Endodermal cell (in vitro differentiated cells): ENCODE measurements at places on chromosomes 3 and 15. TPM values are rescaled to one million over a fixed set of nuclear protein-coding genes. Genes with fewer than 3 reads are reported as not detected.

DNA sequence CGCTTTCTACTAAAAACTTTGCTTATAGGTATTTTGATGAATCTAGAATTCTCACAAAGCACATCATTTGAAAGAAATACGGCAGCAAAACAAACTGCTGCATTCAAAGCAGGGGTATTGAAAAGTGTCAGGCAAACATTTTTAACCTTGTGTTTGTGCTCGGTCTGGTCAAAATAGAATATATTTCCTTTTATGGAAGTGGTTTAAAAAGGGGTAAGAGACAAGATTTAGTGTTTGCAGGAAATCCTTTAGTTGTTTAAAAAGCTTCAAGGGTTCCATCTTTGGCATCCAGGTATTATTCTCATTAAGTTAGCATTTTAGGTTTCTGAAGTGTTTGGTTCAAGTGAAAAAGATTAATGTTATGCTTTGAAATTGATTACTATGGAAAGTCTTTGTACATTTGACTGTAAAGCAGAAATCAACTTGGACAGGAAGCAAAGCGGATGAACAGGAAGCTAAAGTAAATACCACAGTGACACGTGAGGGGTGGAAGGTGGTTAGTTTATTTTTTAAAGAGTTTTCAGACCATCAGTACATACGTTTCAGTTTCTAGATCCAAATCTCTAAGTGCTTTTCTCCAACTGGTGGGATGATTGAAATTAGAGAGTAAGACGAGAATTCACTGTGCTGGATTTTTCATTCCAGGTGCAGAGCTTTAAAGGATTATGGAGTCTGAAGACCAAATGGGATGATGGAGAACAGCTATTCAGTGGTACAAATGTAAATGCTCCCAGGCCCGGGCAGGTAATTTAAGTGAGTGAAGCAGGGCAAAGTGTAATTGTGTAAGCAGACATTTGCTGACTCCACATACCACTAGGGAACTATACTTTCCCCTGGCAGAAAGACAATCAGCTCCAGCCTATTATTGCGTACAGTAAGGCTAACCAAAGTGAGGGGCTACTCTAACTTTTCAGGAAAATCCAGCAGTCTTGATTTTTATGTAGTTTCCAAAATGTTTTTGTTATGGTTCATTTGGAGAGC lies 341.8 kb upstream of the TBL1XR1 start:
- no peak overlapping the region for H3K27ac ChIP-seq
- H3K4me3 ChIP-seq, result no peak overlapping the region
- H3K27me3 ChIP-seq, result no peaks in the 10 kb centered on the region
- no peaks in the 10 kb centered on the region for H3K4me1 ChIP-seq
- no peaks in the 10 kb centered on the region for H3K36me3 ChIP-seq

DNA sequence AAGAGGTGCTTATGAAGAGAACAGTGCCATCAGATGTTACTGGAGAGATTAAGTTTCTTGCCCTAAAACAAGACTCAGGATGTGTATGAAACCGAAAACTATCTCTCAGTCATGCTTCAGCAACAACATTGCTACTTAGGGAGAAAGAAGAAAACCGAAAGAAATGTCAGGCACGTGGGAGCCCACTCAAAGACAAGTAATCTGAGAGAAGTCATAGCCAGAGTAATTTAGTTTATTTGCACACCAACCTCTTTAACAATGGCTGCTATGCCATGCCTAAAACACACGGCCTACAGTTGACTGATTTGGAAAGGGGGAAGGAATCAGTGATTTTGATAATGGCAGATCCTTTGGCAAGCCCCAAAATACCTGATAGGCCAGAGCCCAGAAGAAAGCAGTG lies 162.9 kb downstream of the TIGIT start:
- H3K4me3 ChIP-seq, result no peak overlapping the region
- no peak overlapping the region for H3K27ac ChIP-seq
- H3K4me1 ChIP-seq, result no peaks in the 10 kb centered on the region
- no peaks in the 10 kb centered on the region for H3K27me3 ChIP-seq
- no peaks in the 10 kb centered on the region for H3K36me3 ChIP-seq
- no peak for DNase-seq

Gene ZFAND6
- 81.4 to 95.7 TPM (median 86.2 TPM) in 3 replicates for total RNA-seq

Gene P2RY12
- total RNA-seq, result not detected in 2 replicates

Gene CCRL2
- total RNA-seq, result not detected in 3 replicates

- H3K4me3 ChIP-seq, result no peak overlapping the region
- H3K27ac ChIP-seq, result no peak overlapping the region
- peak; percentile 83 for DNase-seq
- H3K27me3 ChIP-seq, result no peaks in the 10 kb centered on the region
Measured at GRCh38 chr3:33131331-33132018, 17.7 kb downstream of the CRTAP start.

- H3K27me3 ChIP-seq, result no peaks in the 10 kb centered on the region
- no peak overlapping the region for H3K4me3 ChIP-seq
- no peaks in the 10 kb centered on the region for H3K36me3 ChIP-seq
- DNase-seq, result no peak
- no peaks in the 10 kb centered on the region for H3K4me1 ChIP-seq
Measured at GRCh38 chr15:38374556-38374955, 79.4 kb upstream of the FAM98B start.

- H3K36me3 ChIP-seq, result no peaks in the 10 kb centered on the region
- H3K4me1 ChIP-seq, result no peaks in the 10 kb centered on the region
- no peak overlapping the region for H3K4me3 ChIP-seq
- no peak for DNase-seq
- H3K27me3 ChIP-seq, result peaks cover 50% of the 10 kb centered on the region
- H3K27ac ChIP-seq, result no peak overlapping the region
Measured at GRCh38 chr3:49805367-49805782, 2.3 kb downstream of the INKA1 start.

DNA sequence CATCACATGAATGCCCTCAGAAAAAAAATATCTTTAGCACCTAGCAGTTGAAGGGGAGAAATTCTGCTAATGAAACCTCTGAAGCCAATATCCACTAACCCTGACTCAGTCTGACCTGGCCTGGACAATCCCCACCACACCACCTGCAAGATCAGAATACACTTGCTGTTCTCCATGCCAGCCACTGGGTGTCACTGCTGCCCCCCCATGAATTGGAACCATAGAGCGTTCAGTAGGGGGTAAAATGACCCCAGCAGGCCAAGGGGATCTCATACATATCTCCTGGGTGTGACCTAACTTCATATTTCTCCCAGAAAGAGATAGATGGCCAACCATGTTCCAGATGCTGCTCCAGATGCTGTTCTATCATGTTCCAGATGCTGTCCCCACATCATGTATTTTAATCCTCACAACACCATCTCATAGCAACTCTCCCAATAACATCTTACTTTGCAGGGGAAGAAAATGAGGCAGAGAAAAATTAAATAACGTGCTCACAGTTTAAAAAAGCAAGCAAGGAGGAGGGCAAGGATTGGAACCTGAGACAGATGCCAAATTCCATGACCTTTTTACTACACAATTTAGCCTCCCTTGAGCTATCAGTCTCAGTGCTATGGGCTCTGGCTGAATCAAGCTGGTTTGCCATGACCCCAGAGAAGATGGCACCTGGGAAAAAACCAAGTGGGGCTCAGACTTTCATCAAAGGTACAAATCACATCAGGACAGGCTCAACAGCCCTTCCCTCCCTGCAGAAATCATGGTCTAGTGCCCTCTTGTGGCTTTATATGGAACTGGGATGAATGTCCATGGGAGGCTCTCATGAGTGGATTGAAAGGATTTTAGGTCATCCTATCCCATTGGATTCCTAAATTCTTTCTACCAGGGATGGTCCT lies 12.4 kb downstream of the NTRK3 start:
- H3K4me3 ChIP-seq, result no peak overlapping the region
- H3K36me3 ChIP-seq, result no peaks in the 10 kb centered on the region
- H3K27me3 ChIP-seq, result peaks cover 40% of the 10 kb centered on the region
- no peak overlapping the region for H3K27ac ChIP-seq
- no peaks in the 10 kb centered on the region for H3K4me1 ChIP-seq
